Transverse colon (tissue), 4 donors: ENCODE measurements at places on chromosomes 2 and 18. TPM values are rescaled to one million over a fixed set of nuclear protein-coding genes. Genes with fewer than 3 reads are reported as not detected.

KLHL41 gene
- total RNA-seq, result 3.4 TPM

UBXN4 gene
- 55.9 TPM for total RNA-seq

ABCB6 gene
- 3.4 TPM for total RNA-seq

RNU2-63P gene
- not detected for total RNA-seq

DNA sequence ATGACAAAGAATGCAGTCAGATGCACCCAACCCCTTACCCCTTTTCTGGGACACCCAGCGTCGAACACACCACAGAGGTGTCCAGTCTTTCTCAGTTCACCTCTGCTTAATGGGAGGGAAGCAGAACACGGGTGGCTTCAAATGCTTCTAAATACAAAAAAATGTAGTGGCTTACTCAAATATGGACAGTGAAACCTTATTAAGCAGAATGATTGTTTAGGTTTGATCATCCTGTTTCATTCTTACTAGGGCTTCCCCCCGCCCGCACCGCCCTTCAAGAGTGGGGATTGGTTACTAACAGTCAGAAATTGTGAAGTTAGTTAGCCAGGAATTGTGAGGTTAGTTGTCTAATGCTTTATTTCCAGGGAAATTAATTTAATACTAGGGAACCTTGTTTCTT, 21.6 kb downstream of the ATG16L1 start:
- no peaks in the 10 kb centered on the region for H3K27me3 ChIP-seq
- no peak for DNase-seq
- no peaks in the 10 kb centered on the region for H3K4me1 ChIP-seq
- H3K36me3 ChIP-seq, result no peaks in the 10 kb centered on the region
- H3K27ac ChIP-seq, result no peak overlapping the region

- no peak for DNase-seq
- H3K36me3 ChIP-seq, result no peaks in the 10 kb centered on the region
- no peak overlapping the region for H3K4me3 ChIP-seq
- H3K4me1 ChIP-seq, result no peaks in the 10 kb centered on the region
- no peak overlapping the region for H3K27ac ChIP-seq
These were observed 85.4 kb upstream of the GPR45 start for GRCh38 chr2:105156166-105156565.

DNA sequence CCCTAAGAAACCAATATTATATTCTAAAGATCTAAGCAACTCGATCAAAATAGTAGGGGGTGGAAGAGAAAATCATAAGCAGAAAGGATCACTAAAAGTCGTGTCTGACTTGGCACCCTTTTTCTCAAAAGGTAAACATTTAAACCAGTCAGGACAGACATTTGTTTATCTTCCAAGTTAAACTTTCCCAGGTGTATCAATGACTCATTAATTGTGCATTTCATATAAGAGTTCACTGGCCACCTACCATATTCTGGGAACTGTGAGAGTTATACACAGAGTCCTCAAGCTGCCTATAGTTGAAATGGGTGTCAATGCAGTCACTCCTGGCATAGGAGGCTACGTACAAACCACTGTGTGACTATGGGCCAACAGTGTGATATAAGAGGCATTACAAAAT, 4.8 kb upstream of the ACVR1 start:
- DNase-seq, result no peak
- peaks cover 8% of the 10 kb centered on the region for H3K4me1 ChIP-seq
- H3K27ac ChIP-seq, result no peak overlapping the region
- no peak overlapping the region for H3K4me3 ChIP-seq
- H3K36me3 ChIP-seq, result no peaks in the 10 kb centered on the region

- H3K27ac ChIP-seq, result no peak overlapping the region
- H3K4me1 ChIP-seq, result no peaks in the 10 kb centered on the region
- no peak overlapping the region for H3K4me3 ChIP-seq
- no peaks in the 10 kb centered on the region for H3K36me3 ChIP-seq
- DNase-seq, result no peak
These were observed 46.2 kb downstream of the AKAIN1 start for GRCh38 chr18:5150894-5151293.

- no peaks in the 10 kb centered on the region for H3K4me1 ChIP-seq
- no peak for DNase-seq
- no peaks in the 10 kb centered on the region for H3K27me3 ChIP-seq
- no peak overlapping the region for H3K27ac ChIP-seq
- no peak overlapping the region for H3K4me3 ChIP-seq
These were observed 700.0 kb upstream of the SOX11 start for GRCh38 chr2:4992226-4992625.

DNA sequence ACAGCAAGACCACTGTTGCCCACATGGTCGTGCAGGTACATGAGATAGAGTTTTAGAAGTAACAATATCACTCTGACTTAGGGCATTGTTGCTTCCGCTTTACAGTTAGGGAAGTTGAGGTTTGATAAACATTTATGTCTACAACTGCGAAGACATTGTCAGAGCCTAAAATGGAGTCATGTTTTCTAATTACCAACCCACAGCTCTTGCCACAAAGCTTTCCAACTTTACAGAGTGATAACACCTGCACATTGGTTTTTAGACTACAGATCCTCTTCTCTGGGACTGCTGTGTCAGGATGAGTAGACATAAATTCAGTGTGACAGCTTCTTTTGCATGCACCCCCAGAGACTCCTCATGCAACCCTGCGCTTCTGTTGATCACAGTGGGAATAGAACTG, 119.0 kb downstream of the FEZ2 start:
- no peaks in the 10 kb centered on the region for H3K27me3 ChIP-seq
- H3K36me3 ChIP-seq, result peaks cover 7% of the 10 kb centered on the region
- peak overlapping the region; percentile 55 for H3K27ac ChIP-seq
- H3K4me1 ChIP-seq, result peaks cover 16% of the 10 kb centered on the region
- H3K4me3 ChIP-seq, result no peak overlapping the region
- no peak for DNase-seq

DNA sequence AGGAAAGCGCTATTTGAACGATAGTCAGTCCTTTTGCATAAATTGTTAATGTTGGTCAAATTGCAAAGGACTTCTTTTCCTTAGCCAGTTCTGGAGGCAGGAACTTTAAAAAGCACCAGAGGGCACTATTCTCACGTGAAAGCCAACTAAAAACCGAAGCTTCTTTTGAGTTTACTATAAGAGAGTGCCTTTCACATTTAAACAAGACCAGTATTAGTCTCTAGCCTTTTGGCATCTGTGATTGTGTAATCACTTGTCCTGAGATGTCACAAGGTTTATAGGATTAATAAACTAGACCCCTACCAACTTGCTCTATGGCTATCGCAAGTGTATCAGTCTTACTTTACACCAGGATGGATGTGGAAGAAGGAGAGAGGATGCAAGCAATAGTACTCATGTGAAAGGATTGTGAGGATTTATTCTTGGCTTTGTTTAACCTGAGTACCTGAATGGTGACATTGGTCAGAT, 14.4 kb upstream of the STAT4 start:
- no peak overlapping the region for H3K27ac ChIP-seq
- H3K36me3 ChIP-seq, result no peaks in the 10 kb centered on the region
- no peaks in the 10 kb centered on the region for H3K27me3 ChIP-seq
- no peaks in the 10 kb centered on the region for H3K4me1 ChIP-seq
- no peak overlapping the region for H3K4me3 ChIP-seq

DNA sequence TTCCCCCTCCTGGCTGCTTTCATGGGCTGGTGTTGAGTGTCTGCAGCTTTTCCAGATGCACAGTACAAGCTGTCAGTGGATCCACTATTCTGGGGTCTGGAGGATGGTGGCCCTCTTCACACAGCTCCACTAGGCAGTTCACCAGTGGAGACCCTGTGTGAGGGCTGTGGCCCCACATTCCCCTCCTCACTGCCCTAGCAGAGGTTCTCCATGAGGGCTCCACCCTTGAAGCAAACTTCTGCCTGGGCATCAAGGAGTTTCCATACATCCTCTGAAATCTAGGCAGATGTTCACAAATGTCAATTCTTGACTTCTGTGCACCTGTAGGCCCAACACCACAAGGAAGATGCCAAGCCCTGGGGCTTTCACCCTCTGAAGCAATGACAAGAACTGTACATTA, 1386.2 kb upstream of the ACVR2A start:
- H3K4me3 ChIP-seq, result no peak overlapping the region
- no peaks in the 10 kb centered on the region for H3K27me3 ChIP-seq
- no peak overlapping the region for H3K27ac ChIP-seq
- H3K36me3 ChIP-seq, result no peaks in the 10 kb centered on the region
- no peaks in the 10 kb centered on the region for H3K4me1 ChIP-seq

GRCh38 chr2:178666458-178666857, 140.8 kb downstream of the TTN start:
- no peaks in the 10 kb centered on the region for H3K36me3 ChIP-seq
- no peaks in the 10 kb centered on the region for H3K27me3 ChIP-seq
- no peak overlapping the region for H3K4me3 ChIP-seq
- no peak overlapping the region for H3K27ac ChIP-seq

GRCh38 chr2:240132651-240132980, 3.5 kb downstream of the COPS9 start:
- H3K4me3 ChIP-seq, result no peak overlapping the region
- no peak for DNase-seq
- H3K27me3 ChIP-seq, result no peaks in the 10 kb centered on the region
- peaks cover 14% of the 10 kb centered on the region for H3K36me3 ChIP-seq
- peaks cover 8% of the 10 kb centered on the region for H3K4me1 ChIP-seq
- H3K27ac ChIP-seq, result no peak overlapping the region

DNA sequence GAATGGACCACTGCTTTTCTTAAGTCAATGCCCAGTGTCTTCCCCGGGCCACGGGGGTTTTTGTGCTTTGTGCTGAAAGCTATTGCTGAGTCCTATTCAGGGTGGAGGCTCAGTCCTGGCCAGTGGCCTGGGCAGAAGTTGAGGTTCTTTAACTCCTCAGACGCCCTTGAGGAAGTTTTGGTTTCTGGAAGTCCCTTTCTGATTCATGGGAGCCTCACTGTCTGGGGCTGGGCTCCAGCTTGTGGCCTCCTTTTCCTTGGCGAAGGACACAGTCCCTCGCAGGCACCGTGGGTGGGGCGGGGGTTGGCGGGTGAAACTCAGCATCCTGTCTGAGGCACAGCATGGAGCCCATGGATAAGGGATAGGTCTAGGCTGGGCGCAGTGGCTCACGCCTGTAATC, 465.2 kb upstream of the HS6ST1 start:
- no peaks in the 10 kb centered on the region for H3K36me3 ChIP-seq
- DNase-seq, result no peak
- no peak overlapping the region for H3K4me3 ChIP-seq
- no peak overlapping the region for H3K27ac ChIP-seq
- H3K27me3 ChIP-seq, result no peaks in the 10 kb centered on the region

DNA sequence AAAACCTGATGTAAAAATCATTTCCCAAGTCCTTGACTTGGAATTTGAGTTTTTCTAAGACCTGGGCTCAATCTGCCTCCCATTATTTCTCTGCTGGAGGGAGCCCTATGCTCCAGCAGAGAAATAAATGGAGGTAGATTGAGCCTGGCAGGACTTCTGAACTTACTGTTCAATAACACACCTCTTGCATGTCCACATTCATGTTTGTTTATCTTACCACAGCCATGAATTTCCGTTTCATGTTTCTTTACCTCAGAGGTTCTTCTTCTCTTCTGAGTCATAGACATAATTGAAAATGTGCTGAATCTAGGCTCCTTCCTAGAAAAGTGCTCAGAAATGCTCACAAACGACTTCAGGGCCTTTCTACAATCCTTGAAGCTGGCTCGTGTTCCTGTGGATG, 170.8 kb downstream of the PMAIP1 start:
- no peaks in the 10 kb centered on the region for H3K4me1 ChIP-seq
- no peaks in the 10 kb centered on the region for H3K27me3 ChIP-seq
- H3K4me3 ChIP-seq, result no peak overlapping the region
- DNase-seq, result no peak
- no peak overlapping the region for H3K27ac ChIP-seq
- no peaks in the 10 kb centered on the region for H3K36me3 ChIP-seq

GRCh38 chr2:36397728-36398413, 42.3 kb downstream of the CRIM1 start:
- peak overlapping the region; percentile 78 for H3K27ac ChIP-seq
- H3K4me1 ChIP-seq, result peaks cover 48% of the 10 kb centered on the region
- H3K36me3 ChIP-seq, result no peaks in the 10 kb centered on the region
- no peak overlapping the region for H3K4me3 ChIP-seq

DNA sequence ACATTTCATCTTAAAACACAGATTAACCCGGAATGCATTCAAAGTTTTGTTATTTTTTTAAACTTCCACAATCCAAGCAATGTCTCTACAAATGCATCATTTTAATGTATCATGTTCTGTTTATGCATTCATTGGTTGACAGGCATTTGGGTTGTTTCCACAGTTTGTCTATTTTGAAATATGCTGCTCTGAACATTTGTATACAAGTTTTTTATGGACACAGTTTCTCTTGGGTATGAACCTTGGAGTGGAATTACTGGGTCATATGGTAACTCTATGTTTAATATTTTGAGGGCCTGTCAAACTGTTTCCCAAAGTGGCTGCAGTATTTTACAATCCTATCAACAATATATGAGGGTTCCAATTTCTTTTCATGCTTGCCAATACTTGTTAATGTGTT, 57.3 kb downstream of the GULP1 start:
- H3K36me3 ChIP-seq, result no peaks in the 10 kb centered on the region
- H3K27me3 ChIP-seq, result no peaks in the 10 kb centered on the region
- no peak overlapping the region for H3K27ac ChIP-seq
- H3K4me1 ChIP-seq, result peaks cover 3% of the 10 kb centered on the region

DNA sequence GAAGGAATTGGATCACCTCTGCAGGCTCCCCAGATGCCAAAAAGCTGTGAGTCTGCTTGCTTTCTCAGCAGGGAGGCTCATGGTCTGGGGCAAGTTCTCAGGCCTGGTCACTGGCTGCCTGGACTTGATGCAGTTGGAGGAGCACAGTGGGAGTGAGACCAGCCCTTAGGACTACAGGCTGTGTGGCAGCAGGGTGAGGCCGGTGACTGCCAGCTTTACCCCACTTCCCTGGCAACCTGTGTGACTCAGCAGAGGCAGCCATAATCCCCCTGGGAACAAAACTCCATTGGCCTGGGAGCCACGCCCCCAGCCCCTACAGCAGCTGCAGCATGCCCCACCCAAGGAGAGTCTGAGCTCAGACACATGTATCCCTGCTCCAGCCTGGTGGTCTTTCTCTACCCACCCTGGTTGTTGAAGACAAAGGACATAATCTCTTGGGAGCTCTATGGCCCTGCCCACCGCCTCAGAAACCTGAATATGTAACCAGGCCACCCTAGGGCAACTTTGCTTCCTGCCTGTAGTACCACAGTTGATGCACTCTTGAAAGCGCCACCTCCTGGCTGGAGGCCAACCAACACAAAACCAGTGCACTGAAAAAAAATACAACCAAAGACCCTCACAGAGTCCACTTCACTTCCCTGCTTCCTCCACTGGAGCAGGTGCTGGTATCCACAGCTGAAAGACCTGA, 106.8 kb upstream of the SPATS2L start:
- no peaks in the 10 kb centered on the region for H3K36me3 ChIP-seq
- H3K27ac ChIP-seq, result no peak overlapping the region
- H3K27me3 ChIP-seq, result no peaks in the 10 kb centered on the region
- H3K4me3 ChIP-seq, result no peak overlapping the region
- no peak for DNase-seq
